DMS 273 treated with DMSO at 0.1 percent for 48 hours (cell line): ENCODE measurements at places on chromosomes 3 and 15.

DNA sequence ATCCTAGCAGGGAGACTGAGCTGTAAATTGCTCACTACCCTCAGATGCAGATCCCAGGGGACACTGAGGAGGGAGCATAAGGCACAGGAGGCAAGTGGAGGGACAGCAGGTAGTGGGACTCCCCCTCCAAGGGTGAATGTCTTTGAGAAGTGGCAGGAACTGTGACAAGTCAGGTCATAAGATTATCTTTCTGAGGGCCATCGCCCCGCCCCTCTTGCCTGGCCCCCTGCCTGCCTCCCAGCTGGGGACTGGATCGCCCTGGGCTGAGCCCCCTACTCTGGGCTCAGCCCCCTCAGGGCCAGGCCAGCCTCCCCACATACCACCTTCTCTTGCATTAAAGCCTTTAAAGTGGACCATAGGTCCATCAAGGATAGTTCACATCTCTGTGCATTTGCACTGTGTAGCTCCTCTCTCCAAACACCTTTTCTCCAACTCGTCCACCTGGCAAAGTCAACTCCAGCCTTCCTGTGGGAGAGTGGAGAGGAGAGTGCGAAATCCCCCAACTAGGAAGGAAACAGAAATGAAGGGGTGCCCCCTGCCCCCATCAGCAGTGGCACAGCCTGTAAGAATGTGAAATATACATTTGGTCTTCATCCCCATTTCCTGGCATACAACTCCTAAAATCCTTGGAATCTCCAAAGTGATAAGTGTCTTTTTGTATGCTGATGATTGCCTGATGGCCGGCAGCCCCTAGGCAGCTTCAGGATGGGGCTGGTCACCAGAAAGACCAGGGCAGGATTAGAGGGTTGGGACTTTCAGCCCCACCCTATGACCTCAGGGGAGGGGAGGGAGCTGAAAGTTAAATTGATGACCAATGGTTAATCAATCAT lies 14.7 kb downstream of the PIF1 start:
- DNase-seq, result no peak

- DNase-seq, result no peak
Observed at GRCh38 chr15:94412979-94413746, 181.8 kb downstream of the MCTP2 start.

DNA sequence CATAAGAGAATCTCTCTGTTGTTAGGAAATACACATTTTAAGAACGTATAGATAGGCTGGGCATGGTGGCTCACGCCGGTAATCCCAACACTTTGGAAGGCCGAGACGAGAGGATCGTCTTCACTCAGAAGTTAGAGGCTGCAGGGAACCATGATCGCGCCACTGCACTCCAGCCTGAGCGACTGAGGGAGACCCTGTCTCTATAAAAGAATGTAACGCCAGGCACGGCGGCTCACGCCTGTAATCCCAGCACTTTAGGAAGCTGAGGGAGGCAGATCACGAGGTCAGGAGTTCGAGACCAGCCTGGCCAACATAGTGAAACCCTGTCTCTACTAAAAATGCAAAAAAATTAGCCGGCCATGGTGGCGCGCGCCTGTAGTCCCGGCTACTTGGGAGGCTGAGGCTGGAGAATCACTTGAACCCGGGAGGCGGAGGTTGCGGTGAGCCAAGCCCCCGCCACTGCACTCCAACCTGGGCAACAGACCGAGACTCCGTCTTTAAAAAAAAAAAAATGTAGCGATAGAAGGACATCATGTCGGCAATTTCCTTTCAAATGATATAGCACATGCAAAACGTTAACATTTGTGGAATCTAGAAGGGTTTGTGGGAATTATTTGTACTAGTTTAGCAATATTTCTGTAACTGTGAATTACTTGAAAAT lies 730 bp upstream of the RPL14 start:
- DNase-seq, result no peak

DNA sequence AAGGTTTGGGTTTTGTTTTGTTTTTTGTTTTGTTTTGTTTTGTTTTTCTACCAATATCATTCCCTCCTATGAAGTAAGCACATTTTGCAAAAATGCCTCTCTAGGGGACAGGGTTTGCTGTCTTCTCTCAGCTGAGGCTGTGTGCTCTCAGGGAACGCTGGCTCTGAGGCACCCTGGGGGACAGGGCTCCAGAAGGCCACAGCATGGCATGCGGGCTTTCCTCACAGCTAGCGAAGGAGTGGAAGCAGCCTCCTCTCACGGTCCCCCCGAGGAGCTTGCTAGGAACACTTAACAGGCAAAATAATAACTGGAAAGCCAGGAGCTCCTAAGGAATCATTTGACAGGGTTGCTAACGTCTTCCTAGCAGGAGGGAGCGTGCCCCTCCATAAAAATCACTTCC lies 227.7 kb upstream of the ST8SIA2 start:
- DNase-seq, result no peak

GRCh38 chr3:107064405-107065060 lies 312.7 kb upstream of the CCDC54 start:
- DNase-seq, result peak; percentile 69

GRCh38 chr3:42509111-42509510 lies 6.7 kb downstream of the VIPR1 start:
- DNase-seq, result no peak

- no peak for DNase-seq
Observed at GRCh38 chr3:197349368-197349767, 51.0 kb upstream of the DLG1 start.

DNA sequence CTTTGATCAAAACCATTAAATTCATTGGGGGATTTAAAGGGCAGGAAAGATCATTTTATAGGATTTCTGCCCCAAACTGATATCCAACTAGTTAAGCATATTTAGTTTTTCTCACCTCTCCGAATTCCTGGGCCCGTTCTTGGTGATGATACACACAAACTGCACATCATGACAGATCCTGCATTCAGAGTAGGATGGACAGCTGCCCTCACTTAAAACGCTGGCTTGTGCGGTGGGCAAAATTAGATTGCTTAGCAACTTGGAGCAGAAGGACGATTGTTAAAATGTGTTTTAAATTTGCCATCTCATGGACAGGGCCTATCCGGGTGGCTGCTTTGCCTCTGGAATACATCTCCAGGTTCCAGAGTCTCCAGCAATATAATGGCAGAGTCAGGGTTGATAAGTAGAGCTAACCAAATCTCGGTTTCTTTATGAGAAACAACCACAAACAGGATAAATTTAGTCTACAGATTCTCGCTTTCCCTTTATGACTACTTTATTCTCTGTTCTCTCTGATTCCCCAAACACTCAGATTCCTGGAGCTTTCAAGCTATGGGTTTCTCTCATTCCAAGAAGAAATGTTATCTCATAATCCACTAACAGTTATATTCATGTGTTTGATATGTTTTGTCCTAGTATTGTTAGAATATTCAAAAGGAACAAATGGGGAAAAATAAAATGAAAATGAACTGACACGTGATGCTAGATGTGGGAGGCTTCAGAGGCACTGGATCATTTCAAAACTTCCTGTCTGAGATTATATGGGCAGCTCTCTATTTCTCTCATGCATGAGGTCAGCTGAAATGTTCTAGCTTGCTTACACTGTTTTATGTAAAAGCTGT lies 1014.1 kb upstream of the SEMA6D start:
- DNase-seq, result no peak

DNA sequence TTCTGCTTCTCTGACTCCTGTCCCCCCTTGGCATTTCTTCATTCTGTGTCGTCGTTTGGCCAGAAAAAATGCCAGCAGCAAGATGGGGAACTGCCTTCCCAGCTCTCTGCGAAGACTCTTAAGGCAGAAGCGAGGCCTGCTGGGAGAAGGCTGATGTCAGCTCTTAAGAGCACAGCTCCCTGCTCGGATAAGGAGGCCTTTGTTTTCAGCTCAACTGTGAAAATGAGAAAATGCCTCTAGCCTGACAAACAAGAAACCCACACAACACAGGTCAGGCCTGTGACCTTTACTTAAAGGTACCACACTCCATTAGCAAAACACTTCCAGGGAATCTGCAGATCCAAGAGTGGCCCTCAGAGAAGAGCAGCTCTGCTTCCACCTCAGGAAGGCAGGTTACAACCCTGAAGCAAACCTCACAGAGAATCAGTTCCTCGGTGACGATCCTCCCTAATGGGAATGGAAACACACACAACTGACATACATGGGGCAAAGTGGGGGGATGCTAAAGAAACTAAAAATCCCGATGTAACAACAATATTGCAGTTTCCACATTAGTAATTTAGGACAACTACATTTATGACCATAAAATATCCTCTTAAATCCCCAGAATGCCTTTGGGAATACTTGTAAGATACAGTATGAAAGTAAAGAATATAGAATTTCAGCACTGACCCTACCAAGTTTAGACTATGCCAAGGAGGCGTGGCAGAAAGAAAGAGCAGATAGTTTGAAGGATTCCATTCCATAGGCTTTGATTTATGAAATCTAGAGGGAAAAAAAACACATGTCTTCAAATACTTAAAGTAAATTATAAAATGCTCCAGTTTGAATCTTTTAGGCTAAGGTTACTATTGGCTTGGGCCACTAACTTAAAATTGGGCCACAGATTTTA lies 52.1 kb downstream of the VGLL4 start:
- no peak for DNase-seq

GRCh38 chr3:185076219-185076618 lies 76.6 kb downstream of the C3orf70 start:
- DNase-seq, result no peak

DNA sequence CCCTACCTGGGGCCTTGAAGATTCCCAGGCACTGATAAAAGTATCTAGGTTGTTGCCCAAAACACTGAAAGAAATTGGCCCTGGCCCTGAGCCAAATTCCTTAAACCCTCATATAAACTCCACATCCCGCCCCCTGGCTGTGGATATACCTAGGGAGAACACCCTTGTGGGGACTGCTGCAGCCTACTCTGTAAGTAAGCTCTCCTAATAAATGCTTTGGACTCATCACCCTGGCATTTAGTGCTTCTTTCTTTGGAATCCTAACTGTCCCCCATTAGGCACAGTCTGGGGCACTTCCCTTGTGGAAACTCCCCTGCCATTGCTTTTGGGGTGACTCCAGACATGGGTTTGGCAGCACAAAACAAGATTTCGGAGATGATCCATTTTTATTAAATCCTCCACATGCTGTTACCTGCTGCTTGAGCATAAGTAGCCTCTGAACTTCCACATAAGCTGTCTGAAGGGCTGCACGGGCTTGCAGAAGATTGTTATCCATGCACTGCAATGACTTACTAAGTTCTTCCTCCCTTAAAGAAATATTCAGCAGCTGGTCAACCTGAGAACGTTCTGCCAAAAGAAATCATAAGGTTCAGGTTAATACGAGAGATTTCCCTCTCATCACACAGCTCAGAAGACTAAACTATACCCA lies 46.4 kb downstream of the ZNF106 start:
- DNase-seq, result no peak

DNA sequence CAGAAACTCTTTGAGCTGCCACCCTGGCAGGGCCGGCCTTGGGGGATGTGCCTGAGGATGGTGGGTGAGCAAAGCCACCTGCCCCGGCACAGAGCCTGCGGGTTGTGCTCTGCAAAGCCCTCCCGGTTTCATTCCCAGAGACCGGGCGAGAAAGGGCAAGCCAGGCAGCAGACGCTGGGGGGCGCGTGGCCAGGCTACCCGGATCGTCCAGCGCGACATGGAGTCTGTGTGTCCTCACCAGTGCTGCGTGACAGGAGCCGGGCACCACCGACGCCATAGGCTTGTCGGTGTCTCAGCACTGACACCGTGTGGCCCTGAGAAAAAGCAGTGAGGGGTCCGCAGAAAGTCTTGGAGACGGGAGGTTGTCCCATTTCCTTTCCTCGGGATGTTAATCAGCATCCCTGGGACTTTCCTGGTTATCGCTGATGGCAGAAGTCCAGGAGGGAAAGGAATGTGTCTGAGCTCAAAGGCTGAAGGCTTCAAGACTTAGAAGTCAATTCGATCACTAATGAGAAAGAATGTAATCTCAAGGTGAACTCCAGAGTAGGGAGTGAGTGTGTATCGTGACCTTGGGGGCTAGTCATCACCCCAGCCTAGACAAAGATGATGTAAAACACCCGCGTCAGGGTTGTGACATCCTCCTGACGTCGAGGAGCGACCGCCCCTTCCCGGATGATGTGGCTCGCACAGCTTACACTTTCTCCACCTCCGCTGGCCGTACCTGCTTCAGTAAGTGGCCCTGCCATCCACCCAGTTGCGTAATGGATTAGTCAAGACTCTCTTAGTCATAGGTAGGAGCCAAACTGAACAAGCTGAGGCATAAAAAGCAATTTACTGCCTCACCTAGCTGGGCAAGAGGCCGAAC lies 36.3 kb upstream of the PLA2G4E start:
- DNase-seq, result no peak

DNA sequence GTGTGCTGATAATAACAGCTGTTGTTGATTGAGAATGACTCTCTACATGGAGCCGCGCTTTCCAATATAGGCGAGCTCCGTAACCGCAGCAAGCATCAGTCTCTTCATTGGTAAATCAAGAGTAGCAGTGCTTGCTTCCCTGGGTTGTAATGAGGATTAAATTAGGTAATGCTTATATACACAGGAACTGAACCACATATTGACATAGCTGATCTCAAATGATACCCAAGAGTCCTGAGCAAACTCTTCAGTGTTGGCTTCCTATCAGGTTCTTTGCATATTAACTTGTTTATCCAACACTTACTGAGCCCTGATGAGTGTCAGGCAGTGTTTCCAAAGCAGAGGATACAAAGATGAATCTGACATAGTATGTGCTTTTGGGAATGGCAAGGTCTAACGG lies 46.4 kb upstream of the SLCO3A1 start:
- DNase-seq, result no peak

GRCh38 chr3:57951066-57951882 lies 56.9 kb upstream of the FLNB start:
- DNase-seq, result no peak

DNA sequence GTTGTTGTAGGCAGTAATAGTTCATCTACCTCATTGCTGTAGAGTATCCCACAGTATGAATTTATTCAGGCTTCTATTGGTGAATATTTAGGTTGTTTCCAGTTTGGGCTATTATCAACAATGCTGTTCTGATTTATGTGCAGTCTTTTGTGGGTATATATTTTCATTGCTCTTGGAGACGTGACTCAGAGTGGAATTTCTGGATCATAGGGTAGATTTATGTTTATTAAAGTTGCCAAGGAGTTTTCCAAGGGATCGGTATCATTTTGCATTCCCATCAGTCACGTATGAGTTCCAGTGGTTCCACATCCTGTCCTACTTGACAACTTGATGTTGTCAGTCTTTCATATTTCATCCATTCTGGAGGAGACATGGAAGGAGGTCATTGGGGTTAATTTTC lies 8.4 kb upstream of the HRH1 start:
- no peak for DNase-seq

GRCh38 chr3:50251220-50251619 lies 15.2 kb downstream of the GNAI2 start:
- DNase-seq, result no peak

DNA sequence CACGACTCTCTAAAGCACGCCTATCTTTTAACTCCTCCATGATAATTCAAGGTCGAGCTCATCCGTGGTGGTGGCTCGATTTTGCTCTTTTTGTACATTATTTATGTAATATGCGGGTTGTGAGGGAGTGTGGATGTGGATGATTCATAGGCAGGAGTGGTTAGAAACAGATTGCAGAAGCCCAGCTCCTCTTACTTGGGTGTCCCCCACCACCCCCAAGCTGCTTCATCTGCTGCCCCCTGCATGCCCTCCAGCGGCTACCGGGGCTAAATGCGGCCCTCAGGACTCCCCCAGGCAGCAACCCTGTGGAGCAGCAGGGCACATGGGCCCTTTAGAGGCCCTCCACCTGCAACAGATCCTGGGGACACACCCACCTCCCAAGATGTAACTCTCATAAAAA lies 111.5 kb upstream of the SELENOK start:
- DNase-seq, result no peak

GRCh38 chr3:127257351-127257750 lies 30.5 kb downstream of the PRR20G start:
- no peak for DNase-seq
